ENCODE measurements at places on chromosomes 5 and 9.

- no peak for DNase-seq
Observed at GRCh38 chr9:3434594-3434993, 91.2 kb downstream of the RFX3 start.

DNA sequence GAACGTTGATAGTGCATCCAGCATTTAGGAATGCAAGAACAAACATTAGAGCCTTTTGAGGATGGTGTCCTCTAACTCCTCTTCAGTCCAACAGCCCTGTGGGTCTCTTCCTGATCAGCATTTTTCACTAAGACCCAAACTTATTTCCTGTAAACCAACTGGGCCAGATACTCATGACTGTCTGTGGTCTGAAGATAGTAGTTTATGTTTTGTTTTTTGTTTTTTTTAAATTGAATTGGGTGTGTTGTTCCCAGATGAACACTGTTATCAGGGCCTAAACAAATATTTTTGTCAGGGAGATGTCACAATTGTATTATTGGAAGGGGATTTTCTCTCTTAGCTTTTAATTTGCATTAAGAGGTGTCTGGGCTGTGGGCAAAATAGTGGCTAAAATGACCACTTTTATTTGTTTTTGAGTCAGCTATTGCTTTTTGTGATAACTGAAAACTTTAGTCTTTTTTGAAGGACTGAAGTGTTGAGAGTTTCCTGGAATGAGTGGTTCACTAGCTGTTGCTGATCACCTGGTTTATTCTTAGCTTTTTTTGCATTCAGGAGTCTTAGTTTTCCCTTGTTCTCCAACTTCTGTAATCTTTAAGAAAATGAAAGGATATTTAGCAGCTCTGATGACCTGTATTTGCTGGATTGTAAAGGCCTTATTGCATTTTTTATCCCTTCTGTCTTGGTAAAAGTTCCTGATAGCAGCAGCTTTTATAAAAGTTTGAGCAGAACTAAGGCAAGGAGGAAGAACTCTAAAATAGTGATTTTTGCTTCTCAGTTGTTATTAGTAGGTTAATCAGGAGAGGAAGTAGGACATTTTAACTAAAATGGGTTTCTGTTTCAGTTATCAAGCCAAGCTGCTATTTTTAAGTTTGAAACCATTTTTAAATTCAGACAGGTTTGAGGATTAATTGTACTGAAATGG, 5.5 kb downstream of the MAN2A1 start:
- no peak for DNase-seq

- no peak for DNase-seq
Observed at GRCh38 chr9:81776390-81776789, 87.0 kb upstream of the TLE1 start.

GRCh38 chr9:7451062-7451461, 348.5 kb downstream of the DMAC1 start:
- DNase-seq = no peak

DNA sequence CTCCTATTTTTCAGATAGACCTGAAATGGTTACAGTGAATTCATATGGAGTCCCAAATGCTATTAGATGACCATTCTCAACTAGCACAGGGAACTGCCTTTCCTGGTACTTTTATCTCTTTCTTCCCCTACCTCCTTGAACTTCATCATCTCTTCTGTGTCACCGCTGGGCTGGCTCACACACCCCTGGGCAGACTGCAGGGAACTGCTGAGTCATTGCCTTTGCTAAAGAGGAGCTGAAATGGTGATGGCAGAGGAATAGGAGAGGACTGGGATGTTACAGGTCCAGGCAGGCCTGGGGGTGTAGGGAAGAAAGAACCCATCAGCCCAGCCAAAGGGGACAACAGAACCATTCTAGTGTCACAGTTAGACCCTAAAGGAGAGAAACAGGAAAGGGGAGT, 322.3 kb downstream of the ASTN2 start:
- no peak for DNase-seq

GRCh38 chr9:7123743-7124142, 366.0 kb downstream of the KDM4C start:
- no peak for DNase-seq

- DNase-seq = no peak
Observed at GRCh38 chr5:8875722-8876121, 670.2 kb downstream of the SEMA5A start.

DNA sequence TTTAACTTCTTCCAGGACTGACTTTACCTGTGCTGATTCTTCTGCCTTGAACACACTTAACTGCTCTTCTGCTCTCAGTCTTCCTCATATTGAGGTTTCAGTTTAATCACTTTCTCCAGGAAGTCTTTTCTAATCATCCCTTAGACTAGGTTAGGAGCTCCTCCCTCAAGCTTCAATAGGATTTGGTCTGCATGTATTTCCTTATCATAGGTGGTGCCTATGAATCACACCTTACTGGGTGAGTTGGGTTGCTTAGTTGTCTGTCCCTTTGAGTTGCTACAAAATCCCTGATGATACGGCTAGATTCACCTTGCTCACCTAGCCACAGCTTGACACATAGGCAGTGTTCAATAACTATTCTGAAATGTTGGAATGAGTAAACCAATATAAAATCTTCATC, 164.4 kb downstream of the DNAH5 start:
- no peak for DNase-seq

All from stimulated activated CD4-positive, alpha-beta T cell treated with anti-CD3 and anti-CD28 coated beads, Interleukin-4, amount 100 ng/mL, for 24 hours (primary cell).